A172 (cell line): ENCODE measurements at places on chromosomes 6 and 20.

- DNase-seq, result no peak
Observed at GRCh38 chr20:58579819-58580473, 64.7 kb upstream of the APCDD1L start.

- no peak for DNase-seq
Observed at GRCh38 chr6:87803791-87804190, 101.8 kb upstream of the AKIRIN2 start.

DNA sequence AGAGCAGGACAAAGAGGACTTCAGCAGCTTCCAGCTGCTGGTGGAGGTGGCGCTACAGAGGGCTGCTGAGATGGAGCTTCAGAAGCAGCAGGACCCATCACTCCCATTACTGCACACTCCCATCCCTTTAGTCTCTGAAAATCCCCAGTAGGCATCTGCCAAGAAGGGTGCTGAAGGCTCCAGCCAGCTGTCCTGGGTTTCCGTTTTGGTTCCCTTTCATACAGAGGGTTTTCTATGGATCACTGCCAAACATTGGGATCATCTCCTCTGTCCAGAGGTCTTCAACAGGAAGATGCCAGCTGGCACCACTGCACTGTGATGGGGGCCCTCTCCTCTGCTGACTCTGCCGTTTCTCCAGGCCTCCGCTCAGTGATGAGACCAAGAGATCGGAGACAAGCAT lies 14.3 kb upstream of the RAB5IF start:
- no peak for DNase-seq

- DNase-seq, result no peak
Observed at GRCh38 chr6:26092443-26092842, 5.2 kb downstream of the HFE start.

DNA sequence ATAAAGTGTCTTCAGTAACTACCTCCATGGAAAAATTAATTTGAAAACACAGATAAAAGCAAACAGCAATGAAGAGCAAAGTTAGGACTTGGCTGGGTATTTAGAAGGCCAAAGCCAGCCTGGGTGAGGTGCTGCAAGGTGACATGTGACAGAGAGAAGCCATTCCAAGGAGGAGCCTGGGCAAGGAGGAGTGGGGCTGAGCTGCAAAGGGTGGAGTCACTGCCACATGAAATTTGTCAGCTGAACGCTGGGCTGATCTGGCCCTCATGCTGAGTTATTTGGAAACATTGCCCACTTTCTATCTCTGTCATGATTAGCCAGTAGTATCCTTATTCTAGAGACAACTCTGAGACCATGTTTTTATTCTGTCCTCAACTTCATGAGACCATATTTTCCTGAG lies 76.3 kb downstream of the PERP start:
- DNase-seq, result no peak

DNA sequence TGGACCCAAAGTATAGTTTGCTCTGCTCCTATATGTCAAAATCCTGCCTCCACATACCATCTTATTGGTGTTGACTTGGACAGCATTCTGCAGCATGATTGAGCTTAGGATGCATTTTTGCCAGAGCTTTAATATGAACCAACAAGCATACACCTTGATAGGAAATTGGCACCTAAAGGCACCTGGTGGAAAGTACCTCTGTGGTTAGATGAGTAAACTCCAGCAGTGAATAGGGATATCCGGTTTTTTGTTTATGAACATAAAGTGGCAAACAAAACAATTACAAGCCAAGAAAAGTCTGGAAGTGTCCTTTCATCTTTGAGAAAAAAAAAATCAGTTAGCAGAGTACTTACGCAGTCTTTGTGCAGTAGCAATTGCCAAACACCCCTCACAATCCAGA lies 6.2 kb upstream of the CYP24A1 start:
- DNase-seq, result no peak

GRCh38 chr6:136304410-136304809 lies 14.8 kb upstream of the BCLAF1 start:
- DNase-seq, result no peak

DNA sequence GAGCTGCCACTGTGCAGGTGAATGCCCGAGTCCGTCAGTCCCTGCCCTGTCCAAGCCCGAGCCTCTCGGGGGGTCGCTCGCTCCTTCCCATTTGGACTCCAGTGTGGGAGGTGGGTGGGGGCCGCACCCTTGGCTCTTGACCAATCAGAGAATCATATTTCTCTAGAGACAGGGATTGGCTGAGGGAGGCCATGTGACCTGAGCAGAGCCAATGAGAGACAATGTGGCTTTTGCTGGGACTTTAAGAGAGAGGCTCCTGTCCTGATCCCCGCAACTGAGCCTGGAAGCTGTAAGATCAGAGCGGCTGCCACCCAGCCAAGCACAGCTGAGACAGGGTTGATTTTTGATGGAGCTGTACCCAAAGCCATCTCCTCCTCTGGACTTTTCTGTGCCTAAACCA lies 199.3 kb downstream of the TFAP2C start:
- no peak for DNase-seq

DNA sequence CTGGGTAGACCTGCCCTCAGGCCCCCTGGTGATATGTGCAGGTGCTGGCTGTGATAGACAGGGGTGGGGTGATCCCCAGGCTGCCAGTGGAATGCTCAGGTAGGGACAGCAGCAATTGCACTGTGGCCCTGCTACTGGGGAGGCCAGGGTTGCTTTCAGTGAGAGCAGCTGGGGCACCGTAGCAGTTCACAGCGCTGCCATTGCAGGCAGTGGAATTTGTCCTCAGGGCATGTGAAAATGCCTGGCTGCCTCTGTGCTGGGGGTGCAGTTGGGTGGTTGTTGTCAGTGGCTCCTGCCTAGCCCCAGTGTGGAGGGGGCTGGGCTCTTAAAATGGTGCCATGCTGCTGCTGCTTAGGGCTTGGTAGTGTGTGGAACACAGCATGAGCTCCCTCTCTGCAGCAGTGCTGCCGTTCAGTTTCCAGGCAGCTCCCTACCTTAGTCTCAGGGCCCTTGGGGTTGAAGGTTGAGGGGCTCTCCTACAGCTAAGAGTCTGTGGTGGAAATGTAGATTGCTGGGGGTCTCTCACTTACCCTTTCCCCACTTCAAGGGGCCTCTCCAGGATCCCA lies 23.6 kb downstream of the GJA10 start:
- no peak for DNase-seq

DNA sequence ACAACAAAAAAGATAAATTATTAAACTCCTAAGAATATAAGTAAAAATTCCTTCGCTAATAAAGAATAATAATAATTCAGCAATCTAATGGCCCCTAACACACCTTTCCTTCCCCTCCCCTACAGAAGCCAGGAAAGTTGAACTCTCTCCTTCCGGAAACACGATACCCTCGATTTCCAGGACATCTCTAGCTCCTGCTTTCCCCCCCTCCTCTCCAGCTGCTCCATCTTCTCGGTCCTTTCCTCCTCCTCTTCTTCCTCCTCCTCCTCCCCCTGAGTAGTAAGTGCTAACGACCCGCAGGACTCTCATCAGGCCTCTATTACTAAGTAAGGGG lies 603 bp downstream of the TASP1 start:
- DNase-seq, result peak; percentile 38

- DNase-seq, result no peak
Observed at GRCh38 chr20:49658508-49658907, 55.2 kb downstream of the B4GALT5 start.

- DNase-seq, result no peak
Observed at GRCh38 chr6:71529769-71530168, 241.2 kb downstream of the OGFRL1 start.

- no peak for DNase-seq
Observed at GRCh38 chr6:93059911-93060310, 359.4 kb downstream of the EPHA7 start.

- no peak for DNase-seq
Observed at GRCh38 chr6:81656231-81656630, 96.2 kb downstream of the TENT5A start.

GRCh38 chr6:16420715-16421461 lies 182.5 kb downstream of the GMPR start:
- no peak for DNase-seq

GRCh38 chr6:160386869-160387530 lies 38.8 kb downstream of the SLC22A3 start:
- peak; percentile 72 for DNase-seq

DNA sequence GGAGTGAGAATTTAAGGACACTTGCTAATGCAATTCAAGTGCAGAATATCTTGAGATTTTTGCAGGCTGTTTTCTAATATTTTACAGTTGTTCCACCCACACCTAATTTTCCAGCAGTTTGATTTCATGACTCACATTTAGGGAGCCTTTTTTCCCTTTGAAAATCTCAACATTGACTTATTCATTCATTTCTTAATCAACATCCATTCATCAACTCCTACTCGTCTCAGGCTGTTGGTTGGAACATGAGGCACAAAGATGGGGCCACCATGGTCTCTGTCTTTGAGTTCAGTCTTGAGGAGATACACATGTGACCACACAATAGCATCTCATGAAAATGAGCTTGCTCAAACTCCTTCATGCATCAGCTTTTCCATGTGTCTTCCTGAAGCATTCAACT lies 135.6 kb downstream of the UNC5CL start:
- DNase-seq, result no peak

DNA sequence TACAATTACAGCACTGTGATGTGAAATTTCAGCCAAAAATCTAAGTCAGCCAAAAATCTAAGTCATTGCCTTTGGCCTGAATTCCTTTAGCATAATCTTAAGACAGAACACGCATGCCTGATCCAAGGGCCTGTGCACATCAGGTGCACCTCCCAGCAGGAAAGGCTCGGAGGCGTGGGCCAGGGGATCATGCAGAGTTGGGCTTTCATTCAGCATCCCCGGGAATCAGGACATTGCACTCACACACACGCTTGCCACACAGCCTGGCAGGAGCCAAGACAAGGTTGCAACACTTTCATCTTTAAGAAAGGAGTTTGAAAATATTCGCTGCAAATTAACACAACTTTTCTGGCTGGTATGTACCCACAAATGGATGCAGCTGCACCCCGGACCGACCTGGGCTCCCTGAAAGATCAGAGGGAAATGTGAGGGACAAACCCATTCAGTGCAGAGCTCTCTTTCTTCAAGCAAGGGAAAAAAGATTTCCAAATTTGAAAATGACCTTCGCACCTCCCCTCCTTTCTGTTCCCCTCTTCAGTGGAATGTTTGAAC lies 48.8 kb downstream of the ERMARD start:
- DNase-seq, result no peak

DNA sequence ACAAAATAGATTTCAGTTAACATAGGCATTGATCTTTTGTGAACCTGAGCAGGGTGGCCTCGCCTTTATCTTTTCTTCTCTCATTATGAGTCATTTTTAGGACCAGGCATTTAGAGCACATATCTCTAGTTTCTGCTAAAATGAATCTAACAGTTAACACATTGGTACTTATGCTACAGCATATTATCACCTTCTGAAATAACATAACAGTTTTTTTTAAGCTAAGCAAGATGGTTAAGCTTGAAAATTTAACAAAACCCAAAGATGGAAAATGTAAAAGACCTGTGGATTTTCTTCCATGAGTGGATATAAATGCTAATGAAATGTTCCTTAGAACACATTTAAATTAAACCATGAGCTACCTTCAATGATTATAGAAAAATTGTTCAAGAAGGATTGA lies 487.1 kb upstream of the RNF217 start:
- DNase-seq, result no peak

DNA sequence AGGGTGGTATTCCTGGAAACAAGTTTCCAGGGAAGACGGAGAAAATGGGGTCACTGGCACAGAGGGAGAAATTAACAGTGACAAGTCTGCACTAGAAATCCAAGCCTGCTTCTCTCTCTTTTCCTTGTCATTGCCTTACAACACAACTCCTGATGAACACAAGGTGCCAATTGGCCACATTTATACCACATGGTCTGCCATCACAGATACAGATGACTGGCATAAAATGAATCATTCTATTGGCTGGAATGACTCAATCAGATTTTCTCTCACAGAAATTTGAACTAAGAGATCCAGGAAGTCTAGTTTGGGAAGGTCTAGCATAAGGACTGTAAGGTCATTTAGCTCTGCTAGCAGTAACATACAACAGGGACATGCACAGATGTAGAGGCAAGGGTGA lies 190.3 kb downstream of the LINC00237 start:
- no peak for DNase-seq

DNA sequence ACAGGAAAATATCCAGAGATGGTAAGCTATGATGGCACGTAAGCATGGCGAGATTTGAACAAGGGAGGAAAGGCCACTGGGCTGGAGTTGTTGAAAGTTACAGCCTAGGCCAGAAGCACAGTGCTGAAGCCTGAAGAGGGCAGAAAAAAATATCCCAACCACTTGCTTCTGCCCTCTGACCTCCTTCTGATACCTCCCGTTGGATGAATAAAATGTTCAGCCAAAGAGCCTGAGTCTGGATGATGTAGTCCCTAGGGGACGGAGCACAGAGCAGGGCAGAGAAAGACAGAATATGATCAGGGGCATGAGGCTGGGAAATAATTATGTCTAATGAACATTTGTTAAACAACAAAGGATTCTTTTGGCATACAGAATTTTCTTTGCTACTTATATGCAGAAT lies 19.7 kb downstream of the KLHL31 start:
- DNase-seq, result no peak

GRCh38 chr20:46085179-46085851 lies 4.4 kb downstream of the NCOA5 start:
- DNase-seq, result peak; percentile 24

- DNase-seq, result peak; percentile 59
Observed at GRCh38 chr6:29967379-29968010, 25.2 kb downstream of the HLA-A start.

DNA sequence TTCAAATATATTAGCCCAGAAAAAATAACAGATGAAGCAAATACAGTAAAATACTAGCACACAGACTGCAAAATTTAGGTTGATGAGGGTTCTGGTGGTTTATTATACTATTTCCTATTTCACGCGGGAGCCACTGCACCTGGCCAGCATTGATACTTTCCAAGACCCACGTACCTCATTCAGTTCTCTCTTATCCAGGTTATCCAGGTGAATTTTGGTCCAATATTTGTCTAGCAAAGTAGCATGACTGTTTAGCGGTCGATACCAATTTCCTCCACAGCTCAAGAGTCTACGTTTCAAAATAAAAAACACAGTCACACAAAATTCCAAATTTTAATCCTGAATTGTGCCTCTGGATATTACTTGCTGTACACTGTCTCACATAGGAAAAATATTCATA lies 34.8 kb downstream of the MDN1 start:
- DNase-seq, result no peak

GRCh38 chr20:47956268-47956995 lies 171.2 kb upstream of the SULF2 start:
- peak; percentile 36 for DNase-seq

GRCh38 chr6:133977983-133978895 lies 25.2 kb downstream of the TBPL1 start:
- peak; percentile 30 for DNase-seq

- DNase-seq, result no peak
Observed at GRCh38 chr6:8080362-8081151, 16.4 kb upstream of the BLOC1S5 start.

GRCh38 chr20:62804627-62805154 lies at the start of gene OGFR:
OGFR (plus strand) TSS chr20:62804835; CDS start chr20:62804860, 25 bp downstream.
- DNase-seq, result no peak

GRCh38 chr6:17450397-17450796 lies 57.0 kb downstream of the CAP2 start:
- DNase-seq, result no peak

DNA sequence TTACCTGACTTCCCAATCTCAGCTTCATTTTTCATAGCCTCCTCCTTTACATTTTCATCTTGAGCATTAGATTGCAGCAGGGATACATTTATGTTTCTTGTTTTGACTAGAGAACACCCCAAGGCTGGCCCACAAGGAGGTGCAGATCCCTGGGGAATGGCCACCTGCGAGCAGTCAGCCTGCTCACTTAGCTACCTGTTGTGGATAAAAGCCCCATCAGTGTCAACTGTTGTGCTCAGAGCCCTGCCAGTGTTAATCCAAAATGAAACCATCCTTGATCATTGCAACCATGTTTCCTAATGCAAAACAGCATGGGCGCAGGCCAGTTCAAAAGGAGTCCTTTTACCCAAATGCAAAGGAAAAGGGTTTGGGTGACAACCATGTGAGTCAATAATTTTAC lies 50.8 kb downstream of the CNR1 start:
- no peak for DNase-seq
